ENCODE measurements at places on chromosomes 12 and 14.

GRCh38 chr14:99612071-99612737, 8.2 kb upstream of the CCDC85C start:
- peak; percentile 91 for DNase-seq

DNA sequence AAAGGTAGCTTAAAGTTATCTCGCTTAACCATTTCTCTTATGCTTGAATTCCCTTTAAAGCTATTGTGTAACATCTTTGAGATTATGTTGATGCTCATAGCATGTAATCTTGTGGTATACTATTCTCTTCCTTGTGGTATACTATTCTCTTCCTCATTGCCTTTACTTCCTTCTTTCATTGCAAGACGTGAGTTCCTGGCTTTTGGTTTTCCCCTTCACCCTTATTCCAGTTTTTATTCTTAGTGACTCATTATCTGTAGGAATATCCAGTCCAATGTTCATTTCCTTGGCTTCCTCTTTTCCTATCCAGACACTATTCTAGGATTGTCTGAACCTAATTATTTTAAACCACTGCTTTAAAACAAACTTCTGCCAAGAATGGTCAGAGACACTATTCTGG, 564.0 kb downstream of the CCER1 start:
- DNase-seq = no peak

GRCh38 chr12:77761286-77761685, 69.4 kb upstream of the NAV3 start:
- DNase-seq = no peak

DNA sequence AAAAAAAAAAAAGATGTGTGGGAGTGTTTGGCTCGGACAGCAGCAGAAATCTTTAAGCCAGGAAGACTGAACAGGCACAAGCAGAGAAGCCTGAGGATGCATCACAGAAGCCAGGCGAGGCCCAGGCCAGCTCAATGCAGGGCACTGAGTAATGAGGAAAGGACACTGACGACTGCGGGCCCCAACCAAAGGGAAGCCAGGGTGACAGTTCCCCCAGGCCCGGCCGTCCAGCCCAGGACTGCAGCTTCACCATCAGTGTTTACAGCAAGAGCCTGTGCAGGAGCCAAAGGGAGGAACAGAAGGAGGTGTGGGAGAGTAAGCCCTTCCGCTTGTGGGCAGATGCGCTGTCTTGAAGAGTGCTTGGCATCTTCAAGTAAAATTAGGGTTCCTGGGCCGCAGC, 205.3 kb upstream of the SFSWAP start:
- DNase-seq = no peak

DNA sequence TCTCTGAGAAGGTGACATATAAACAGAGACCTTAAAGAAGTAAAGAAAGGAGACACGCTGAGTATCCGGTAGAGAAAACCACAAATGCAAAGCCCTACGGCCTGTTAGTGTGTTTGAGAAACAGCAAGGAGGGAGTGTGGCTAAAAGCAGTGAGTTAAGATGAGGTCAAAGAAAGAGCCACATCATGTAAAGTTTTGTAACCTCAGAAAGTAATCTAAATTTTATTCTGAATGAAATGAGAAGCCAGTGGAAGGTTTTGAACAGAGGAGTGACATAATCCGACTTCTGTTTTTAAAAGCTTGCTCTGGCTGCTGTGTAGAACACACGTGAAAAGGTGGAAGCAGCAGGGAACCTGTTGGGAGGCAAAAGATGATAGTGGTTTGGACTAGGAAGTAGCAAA, 32.6 kb downstream of the PPP2R5E start:
- no peak for DNase-seq

DNA sequence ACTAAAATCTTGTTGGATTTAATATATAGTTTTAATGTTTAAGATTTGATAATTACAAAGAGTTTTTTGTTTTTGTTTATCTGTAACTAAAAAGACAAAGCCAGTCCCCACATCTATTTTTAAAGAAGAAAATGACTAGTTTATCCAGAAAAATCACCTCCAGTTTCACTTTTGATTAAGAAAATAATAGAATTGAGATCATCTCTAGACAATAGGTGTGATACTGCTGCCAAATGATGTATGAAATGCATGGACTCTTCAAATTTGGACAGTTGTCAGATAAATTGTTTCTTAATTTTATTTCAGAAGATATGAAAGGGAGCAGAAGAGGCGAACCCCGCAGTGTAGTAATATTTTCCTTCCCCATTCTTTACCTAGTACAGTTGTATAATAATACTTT, 20.0 kb downstream of the PCNX4 start:
- DNase-seq = no peak
